ENCODE measurements at places on chromosomes 16 and 17. TPM values are rescaled to one million over a fixed set of nuclear protein-coding genes. Genes with fewer than 3 reads are reported as not detected.

DNA sequence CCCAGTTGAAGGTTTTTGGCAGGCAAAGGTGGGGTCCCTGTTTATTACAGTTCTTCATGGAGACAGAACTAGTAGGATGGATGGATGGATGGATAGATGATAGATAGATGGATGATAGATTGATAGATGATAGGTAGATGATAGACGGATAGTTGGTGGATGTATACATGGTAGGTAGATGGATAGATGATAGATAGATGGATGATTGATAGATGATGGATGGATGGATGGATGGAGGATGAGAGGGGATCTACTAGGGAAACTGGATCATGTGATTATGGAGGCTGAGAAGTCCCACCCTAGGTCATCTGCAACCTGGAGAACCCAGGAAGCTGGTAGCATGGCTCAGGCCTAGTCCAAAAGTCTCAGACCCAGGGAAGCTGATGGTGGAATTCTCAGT lies 88.6 kb downstream of the ABCC1 start:
- peaks cover 25% of the 10 kb centered on the region for H3K4me1 ChIP-seq
- no peaks in the 10 kb centered on the region for H3K27me3 ChIP-seq
- peaks cover 32% of the 10 kb centered on the region for H3K36me3 ChIP-seq
- DNase-seq: no peak
- no peak overlapping the region for H3K4me3 ChIP-seq

GRCh38 chr17:73340093-73340596 lies 28.3 kb upstream of the CDC42EP4 start:
- no peaks in the 10 kb centered on the region for H3K36me3 ChIP-seq
- no peak overlapping the region for H3K27ac ChIP-seq
- no peak overlapping the region for H3K4me3 ChIP-seq
- no peaks in the 10 kb centered on the region for H3K27me3 ChIP-seq

DNA sequence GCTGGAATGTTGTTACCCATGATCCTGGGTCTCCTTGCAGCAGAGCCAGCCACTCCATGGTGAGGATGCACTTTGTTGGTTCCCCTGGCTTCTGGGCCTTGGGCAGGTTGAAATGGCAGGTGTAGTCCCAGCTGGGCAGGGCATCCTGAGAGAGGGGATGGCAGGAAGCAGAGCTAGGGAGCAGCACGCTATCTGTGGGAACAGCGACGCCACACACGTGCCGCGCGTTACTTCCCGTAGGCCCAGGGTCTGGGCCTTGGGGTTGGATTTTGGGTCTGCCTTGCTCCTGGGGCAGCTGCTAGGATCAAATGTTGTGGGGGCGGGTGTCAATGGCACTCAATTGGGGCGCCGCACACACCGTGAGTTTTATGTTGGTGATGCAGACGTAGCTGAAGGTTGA lies 368.0 kb downstream of the CPPED1 start:
- H3K4me1 ChIP-seq: no peaks in the 10 kb centered on the region
- H3K36me3 ChIP-seq: no peaks in the 10 kb centered on the region
- no peak overlapping the region for H3K27ac ChIP-seq
- H3K4me3 ChIP-seq: no peak overlapping the region

Gene SNF8
- total RNA-seq: 161 TPM

Gene RNU2-1
- total RNA-seq: 3,357 TPM

Gene NT5M
- total RNA-seq: 5.4 TPM

Gene KRT24
- total RNA-seq: not detected

Gene SRCIN1
- total RNA-seq: 0.04 TPM
